ENCODE measurements at places on chromosomes 12 and 14.

GRCh38 chr12:114257687-114258086, 148.3 kb downstream of the TBX5 start:
- no peak for DNase-seq

DNA sequence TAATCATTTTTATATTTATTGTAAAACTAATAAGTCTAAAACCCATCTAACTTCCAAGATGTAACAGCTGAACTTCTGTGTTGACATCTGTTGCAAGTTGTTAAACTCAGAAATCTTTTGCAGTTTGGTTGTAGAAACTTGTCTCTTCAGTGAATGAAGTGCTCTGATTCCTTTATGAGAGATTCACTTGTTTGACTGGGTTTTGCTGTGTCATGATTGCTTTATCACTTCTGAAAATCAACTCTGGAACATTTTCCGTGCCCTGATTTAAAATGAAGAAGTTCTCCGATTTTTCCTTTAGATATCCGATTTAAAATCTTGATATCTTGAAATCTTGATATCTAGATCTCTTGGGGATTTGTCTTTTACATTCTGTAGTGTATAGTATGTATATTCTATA, 65.1 kb downstream of the DIP2B start:
- DNase-seq, result no peak

GRCh38 chr14:95784137-95784536, 70.2 kb upstream of the TCL1A start:
- DNase-seq, result peak; percentile 22

DNA sequence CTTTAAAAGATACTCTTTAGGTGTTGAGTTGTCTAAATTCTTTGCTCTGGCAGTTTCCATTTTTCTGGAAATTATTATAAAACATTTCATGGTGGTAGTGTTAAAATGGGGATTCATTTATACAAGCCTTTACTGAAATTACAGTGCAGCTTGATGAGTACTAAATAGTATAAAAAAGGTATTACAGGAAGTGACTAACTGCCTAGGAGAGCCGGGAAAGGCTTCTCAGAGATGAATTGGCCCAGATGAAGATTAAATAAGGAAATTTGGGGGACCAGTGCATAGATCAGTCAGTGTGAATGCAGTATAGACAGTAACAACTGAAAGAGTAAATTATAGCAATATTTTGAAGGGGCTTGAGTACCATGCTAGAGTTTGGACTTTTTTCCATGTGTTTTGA, 7.5 kb downstream of the PSMA6 start:
- no peak for DNase-seq

GRCh38 chr14:61296151-61296550, 15.0 kb upstream of the TMEM30B start:
- DNase-seq, result no peak

DNA sequence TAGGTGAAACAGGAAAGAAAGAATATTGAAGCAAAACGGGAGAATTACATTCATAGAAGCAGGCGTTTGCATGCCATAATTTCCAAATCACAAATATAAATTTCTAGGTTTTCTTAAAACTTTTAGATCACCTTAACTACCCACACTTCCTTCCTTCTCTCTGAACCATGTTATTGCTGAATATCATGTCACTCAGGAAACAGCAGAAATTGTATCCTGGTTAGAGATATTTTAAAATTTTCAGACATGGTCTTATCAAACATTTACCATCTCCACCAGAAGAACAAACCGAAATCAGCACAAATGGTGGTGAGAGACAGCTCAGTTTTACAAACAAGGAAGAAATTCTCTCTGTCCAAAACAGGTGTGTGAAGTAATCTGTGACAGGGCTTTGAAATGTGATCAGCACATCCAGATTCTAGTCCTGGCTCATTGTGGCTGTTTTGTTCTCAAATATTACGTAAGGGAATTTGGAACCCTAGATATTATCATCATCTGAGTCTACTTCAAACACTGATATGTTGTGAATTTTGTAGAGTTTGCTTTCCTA, 16.3 kb downstream of the TESPA1 start:
- no peak for DNase-seq

DNA sequence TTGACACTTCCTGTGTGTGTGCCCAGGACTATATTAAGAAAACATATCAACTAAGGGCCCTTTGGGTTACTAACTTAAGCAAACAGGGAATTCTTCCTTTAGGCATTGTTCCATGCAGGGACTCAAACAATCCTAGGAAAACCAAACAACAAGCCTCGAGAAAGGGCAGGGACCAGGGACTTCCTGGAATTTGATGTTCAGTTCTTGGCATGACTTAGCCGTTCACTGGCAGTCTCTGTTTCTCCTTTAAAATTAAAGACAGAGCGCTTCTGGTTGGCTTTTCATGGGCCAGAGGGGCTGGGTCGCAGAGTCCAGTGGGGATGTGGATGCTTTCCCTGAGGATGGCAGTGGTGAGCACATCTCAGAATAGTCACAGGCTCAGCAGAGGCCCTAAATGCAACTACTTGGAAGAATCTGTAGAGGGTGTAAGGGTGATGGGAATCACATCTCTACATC, 35.2 kb downstream of the RNFT2 start:
- peak; percentile 43 for DNase-seq

GRCh38 chr12:27024291-27024690, 1.9 kb downstream of the MED21 start:
- DNase-seq, result no peak

DNA sequence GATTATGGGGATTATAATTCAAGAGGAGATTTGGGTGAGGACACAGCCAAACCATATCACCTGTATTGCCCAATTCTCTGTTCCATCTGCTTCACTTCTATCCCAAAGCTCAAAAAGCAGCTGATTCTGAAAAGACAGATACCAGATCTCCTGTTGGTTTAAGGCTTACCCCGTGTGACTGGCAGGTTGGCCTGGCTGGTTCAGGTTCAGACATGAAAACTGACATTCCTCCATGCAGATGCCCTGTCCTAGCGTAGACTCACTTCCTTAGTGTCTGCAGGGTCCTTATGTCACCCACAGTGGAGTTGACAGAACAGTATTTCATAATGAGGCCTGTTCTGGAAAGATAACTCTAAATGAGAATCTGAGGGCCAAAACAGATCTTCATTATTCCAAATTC, 61.1 kb upstream of the FLRT2 start:
- DNase-seq, result no peak

GRCh38 chr12:132588821-132589669, 21.3 kb downstream of the LRCOL1 start:
- no peak for DNase-seq

GRCh38 chr12:62862259-62862881, 72.6 kb downstream of the PPM1H start:
- DNase-seq, result peak; percentile 15

- no peak for DNase-seq
These were observed 373.7 kb downstream of the CCDC91 start for GRCh38 chr12:28563936-28564335.

- DNase-seq, result no peak
These were observed 39.6 kb downstream of the DAD1 start for GRCh38 chr14:22549324-22549962.

DNA sequence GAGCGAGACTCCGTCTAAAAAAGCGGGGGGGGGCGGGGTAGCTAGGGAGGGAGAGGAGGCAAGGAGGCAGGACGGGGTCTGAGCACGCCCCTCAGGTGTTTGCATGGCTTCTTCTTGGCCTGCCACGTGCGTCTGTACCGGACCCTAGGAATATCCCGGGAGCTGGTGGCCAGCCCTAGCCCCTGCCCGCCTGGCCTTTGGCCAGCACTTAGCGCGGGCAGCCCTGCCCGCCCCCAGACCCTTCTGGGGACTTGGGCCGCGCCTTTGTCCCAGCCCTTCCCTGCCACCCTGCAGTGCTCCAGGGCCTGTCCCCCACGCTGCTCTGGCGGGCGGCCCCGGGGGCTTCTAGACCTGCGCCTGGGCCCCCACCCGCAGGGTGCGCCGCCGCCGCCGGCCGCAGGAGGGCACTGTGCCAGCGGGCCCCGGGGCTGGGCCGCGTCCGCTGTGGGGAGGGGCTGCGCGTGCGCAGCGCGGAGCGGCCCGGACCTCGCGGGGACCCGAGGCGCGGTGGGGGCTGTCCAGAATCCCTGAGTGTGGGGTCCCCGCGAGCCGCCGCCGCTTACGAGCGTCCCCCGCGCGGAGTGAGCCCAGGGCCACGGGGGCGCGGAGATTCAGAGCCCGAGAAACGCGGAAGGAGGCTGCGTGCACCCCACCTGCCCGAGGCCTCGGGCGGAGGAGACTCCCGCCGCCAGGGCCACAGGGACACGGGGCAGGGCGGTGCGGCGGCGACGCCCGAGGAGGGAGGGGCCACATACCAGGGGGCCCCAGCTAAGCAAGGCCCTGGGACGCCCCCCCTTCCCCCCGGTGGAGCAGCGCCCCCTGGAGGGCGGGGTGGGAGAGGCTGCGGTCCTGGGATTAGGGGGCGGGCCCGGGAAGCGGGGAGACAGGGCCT, 21.0 kb downstream of the SLC25A29 start:
- DNase-seq, result peak; percentile 97

- DNase-seq, result no peak
These were observed 97.9 kb upstream of the BBS10 start for GRCh38 chr12:76446090-76446489.

DNA sequence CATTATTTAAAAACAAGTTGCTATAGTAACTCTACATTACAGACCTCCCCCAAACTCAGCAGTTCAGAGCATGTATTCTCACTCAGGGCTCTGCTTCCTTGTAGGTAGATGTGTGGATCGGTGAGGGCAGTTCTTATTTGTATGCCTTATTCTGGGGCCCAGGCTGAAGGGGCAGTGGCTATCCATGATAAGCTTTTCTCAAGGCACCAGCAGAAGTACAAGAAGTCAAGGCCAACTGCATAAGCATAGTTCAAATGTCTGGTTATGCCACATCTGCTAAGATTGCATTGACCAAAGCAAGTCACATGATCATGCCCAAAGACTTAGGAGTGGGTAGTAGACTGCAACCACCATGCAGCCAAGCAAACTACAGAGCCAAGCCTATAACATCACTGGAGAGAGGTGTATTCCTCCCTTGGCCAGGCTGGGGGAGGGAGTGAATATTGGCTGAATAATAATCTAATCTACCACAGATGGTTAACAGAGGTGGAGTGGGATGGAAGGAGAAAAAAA, 4.6 kb downstream of the PSEN1 start:
- DNase-seq, result no peak

- DNase-seq, result no peak
These were observed 32.1 kb downstream of the TECPR2 start for GRCh38 chr14:102394717-102395375.

DNA sequence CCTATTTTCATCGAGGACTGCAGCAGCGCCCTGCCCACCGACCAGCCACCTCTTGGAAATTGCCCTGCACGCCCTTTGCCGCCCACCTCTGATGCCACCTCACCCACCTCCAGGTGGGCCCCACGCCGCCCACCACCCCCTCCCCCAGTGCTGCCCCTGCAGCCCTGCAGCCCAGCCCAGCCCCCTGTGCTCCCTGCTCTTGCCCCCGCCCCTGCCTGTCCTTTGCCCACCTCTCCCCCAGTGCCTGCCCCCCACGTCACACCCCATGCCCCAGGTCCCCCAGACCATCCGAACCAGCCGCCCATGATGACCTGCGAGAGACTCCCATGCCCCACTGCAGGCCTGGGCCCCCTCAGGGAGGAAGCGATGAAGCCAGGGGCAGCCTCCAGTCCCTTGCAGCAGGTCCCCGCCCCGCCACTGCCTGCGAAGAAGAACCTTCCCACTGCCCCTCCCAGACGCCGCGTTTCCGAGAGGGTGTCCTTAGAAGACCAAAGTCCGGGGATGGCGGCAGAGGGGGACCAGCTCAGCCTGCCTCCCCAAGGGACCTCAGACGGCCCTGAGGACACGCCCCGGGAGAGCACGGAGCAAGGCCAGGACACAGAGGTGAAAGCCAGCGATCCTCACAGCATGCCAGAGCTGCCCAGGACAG, 96.5 kb downstream of the LGMN start:
- DNase-seq, result no peak

GRCh38 chr12:20757-21156, 45.8 kb upstream of the IQSEC3 start:
- DNase-seq, result peak; percentile 8

DNA sequence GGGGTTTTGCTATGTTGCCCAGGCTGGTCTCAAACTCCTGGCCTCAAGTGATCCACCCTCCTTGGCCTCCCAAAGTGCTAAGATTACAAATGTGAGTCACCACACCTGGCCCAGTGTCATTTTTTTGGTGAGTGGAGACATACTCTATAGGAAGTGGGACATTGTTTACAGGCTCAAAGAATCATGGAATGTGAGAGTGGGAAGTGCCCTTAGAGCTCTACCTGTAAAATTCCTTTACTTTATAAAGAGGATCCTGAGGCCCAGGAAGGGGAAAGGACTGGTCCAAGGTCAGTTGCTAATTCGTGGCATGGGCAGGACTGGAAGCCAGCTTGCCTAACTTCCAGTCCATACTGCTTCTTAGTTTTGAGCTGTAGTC, 8.7 kb upstream of the ADCK1 start:
- no peak for DNase-seq

DNA sequence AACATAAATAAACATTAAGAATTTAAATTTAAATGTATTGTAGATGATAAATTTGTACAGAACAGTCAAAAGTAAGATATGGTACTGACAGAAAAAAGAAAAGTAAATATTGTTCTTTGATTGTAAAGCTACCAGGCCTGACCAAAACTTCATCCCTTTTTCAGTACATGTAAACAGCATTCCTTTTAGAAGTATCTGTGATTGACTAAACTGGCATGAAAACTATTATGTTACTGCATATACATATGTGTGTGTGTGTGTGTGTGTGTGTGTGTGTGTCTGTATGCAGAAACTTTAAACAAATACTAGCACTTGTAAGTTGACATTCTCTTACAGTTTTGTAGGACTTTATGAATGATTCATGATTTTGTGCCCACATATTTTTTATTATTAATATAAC, 270.9 kb downstream of the C12orf50 start:
- DNase-seq, result no peak

DNA sequence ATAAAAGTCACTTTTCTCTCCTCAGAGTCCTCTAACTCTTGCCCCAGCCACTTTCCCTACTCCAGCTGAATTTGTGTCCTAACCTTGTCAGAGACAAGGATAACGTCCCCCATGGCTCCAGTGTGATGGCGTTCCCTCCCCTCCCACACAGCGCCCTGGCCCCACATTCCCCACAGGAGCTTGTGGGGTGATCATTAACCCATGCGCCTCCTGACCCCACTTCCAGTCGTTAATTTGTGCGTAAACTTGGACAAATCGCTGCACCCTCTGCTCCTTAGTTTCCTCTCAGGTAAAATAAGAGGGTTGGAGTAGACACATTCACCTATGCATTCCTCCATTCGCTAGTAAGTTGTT, 22.9 kb upstream of the BCDIN3D start:
- no peak for DNase-seq

DNA sequence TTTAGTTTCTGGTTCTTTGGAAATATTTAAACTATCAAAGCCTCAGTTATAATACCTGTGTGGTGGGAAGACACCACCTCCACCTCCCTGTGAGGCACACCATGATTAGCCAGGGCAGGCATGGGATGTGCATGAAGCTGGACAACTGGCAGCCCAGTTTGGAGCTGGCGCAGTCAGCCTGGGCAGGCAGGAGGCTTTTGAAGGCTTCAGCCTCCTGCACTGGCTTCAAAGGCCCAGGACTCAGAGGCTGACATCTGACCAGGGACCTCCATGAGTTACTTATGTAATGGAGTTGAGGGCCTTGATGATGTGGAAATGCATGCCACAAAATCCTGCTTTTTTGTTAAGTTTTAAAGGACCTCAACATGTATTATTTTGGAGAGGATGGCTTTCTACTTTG, 30.3 kb downstream of the C14orf132 start:
- DNase-seq, result no peak
